ENCODE measurements at places on chromosomes 11 and 22. TPM values are rescaled to one million over a fixed set of nuclear protein-coding genes. Genes with fewer than 3 reads are reported as not detected.

GRCh38 chr11:19204836-19205235 lies 3.1 kb upstream of the CSRP3 start:
- H3K27ac ChIP-seq = no peak overlapping the region
- peaks cover 9% of the 10 kb centered on the region for H3K27me3 ChIP-seq
- no peak overlapping the region for H3K4me3 ChIP-seq
- no peaks in the 10 kb centered on the region for H3K36me3 ChIP-seq
- DNase-seq = no peak

DNA sequence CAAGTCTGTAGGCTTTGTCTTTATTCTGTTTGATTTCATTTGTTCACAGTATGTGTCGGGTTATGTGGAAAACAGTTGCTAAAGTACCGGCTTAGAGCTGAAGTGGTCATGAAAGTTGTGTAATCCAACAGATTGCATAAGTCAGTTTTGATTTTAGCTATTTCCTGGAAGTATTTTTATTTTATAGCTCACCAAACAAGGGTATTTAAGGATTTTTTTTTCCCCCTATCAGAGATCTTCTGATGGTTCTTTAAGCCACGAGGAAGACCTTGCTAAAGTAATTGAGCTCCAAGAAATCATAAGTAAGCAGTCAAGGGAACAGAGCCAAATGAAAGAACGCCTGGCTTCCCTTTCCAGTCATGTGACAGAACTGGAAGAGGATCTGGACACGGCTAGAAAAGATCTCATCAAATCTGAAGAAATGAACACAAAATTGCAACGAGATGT lies 55.9 kb downstream of the PPFIA1 start:
- no peaks in the 10 kb centered on the region for H3K27me3 ChIP-seq
- DNase-seq = no peak
- no peak overlapping the region for H3K27ac ChIP-seq
- no peaks in the 10 kb centered on the region for H3K4me1 ChIP-seq
- peaks cover 26% of the 10 kb centered on the region for H3K36me3 ChIP-seq

- H3K27me3 ChIP-seq = no peaks in the 10 kb centered on the region
- H3K4me3 ChIP-seq = no peak overlapping the region
- no peaks in the 10 kb centered on the region for H3K4me1 ChIP-seq
These were observed 10.6 kb downstream of the SNX32 start for GRCh38 chr11:65844231-65844872.

DNA sequence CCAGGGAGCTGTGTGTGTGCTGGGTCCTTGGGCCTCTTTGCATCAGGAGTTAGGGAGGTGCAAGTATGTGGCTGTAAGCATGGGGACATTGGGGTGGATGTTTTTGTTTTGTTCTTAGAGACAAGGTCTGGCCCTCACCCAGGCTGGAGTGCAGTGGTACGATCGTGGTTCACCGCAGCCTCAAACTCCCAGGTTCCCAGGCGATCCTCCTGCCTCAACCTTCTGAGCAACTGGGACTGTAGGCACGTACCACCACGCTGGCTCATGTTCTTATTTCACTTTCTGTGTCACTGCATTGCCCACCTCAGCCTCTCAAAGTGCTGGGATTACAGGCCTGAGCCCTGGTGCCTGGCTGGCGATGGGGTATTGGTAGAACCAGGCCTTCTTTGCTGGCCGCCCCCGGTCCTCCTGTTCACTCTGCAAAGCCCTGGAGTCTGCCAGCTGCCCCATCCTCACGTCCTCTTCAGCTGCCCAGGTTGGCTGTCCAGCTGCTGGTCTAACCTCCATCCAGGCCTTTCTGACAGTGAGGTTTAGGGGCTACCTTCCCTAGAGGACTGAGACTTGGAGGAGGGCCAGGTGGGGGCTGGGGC lies 851 bp upstream of the GRAMD4 start:
- no peak for DNase-seq
- no peak overlapping the region for H3K27ac ChIP-seq
- no peaks in the 10 kb centered on the region for H3K36me3 ChIP-seq
- H3K4me3 ChIP-seq = no peak overlapping the region
- peaks cover 2% of the 10 kb centered on the region for H3K4me1 ChIP-seq
- no peaks in the 10 kb centered on the region for H3K27me3 ChIP-seq

GRCh38 chr11:10529279-10529678 lies 11.7 kb downstream of the RNF141 start:
- H3K4me3 ChIP-seq = no peak overlapping the region
- no peaks in the 10 kb centered on the region for H3K27me3 ChIP-seq
- H3K4me1 ChIP-seq = peaks cover 19% of the 10 kb centered on the region
- H3K27ac ChIP-seq = no peak overlapping the region
- peaks cover 26% of the 10 kb centered on the region for H3K36me3 ChIP-seq
- DNase-seq = no peak

The PLA2G3 gene
- not detected for total RNA-seq

All from activated naive CD4-positive, alpha-beta T cell treated with anti-CD3 and anti-CD28 coated beads for 36 hours (primary cell).